ENCODE measurements at places on chromosomes 12 and 14.

GRCh38 chr12:65319688-65320200, 41.3 kb downstream of the MSRB3 start:
- DNase-seq: no peak

DNA sequence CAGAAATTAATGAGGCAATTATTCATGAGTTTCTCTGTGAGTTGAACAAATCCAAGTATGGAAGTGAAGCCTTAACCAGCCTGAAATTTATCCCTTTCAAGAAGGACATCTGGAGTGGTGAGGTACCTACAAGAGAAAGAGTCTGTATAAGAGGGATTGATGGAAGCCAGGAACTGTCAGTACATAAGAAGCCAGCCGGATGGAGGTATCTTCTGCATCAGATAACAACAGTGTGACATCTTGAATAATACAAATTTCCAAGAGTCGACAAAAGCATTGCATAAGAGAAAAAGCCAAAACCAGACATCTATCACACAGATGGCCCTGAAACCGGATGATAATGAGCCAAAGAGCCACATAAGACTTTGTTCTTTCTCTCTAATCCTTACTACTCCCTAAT, 781.2 kb downstream of the FLRT2 start:
- DNase-seq: no peak

GRCh38 chr14:21923820-21924219, 250.2 kb upstream of the OR4E1 start:
- DNase-seq: no peak

- peak; percentile 78 for DNase-seq
Observed at GRCh38 chr14:89954070-89955021, at the start of gene EFCAB11. Gene EFCAB11 (minus strand): TSS chr14:89954730. CDS start chr14:89954660, 70 bp downstream.

GRCh38 chr14:80059041-80059440, 152.3 kb downstream of the DIO2 start:
- no peak for DNase-seq

GRCh38 chr14:95695913-95696312, 9.7 kb downstream of the TCL1B start:
- DNase-seq: no peak

DNA sequence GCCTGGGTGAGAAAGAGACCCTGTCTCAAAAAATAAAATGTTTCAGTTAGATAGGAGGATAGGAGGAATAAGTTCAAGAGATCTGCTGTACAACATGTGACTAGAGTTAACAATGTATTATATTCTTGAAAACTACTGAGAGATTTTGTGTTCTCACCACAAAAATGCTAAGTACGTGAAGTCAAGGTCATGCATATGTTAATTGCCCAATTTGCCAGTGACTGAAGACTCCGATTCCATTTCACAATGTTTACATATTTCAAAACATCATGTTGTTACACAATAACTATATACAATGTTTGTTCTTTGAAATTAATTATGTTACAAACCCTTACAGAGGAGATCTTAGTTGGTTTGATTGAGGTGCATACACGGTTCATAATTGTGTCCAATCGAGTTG, 52.1 kb downstream of the SLC15A4 start:
- DNase-seq: no peak

DNA sequence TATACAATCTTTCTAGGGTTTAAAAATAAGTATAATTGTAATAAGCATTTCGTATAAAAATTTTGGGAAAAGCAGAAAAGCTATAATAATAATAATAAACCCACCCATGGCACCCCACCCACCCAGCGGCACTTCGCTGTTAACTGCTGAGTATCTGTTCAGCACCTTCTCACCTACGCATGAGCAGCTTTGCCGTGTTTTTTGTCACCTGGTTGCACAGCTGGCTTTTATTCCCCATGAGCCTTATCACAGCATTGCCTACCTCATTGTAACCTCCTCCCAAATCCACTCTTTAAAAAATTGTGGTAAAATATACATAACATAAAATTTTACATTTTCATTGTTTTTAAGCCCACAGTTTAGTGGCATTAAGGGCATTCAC, 34.7 kb downstream of the CYP46A1 start:
- no peak for DNase-seq

DNA sequence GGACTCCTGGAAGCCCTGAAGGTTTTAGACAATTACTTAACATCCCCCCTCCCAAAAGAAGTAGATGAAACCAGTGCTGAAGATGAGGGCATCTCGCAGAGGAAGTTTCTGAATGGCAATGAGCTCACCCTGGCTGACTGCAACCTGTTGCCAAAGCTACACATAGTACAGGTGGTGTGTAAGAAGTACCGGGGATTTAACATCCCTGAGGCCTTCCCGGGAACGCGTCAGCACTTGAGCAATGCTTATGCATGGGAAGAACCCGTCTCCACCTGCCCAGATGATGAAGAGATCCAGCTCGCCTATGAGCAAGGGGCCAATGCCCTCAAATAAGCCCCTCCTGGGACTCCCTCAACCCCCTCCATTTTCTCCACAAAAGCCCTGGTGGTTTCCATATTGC, 10.6 kb upstream of the SPPL3 start:
- no peak for DNase-seq

DNA sequence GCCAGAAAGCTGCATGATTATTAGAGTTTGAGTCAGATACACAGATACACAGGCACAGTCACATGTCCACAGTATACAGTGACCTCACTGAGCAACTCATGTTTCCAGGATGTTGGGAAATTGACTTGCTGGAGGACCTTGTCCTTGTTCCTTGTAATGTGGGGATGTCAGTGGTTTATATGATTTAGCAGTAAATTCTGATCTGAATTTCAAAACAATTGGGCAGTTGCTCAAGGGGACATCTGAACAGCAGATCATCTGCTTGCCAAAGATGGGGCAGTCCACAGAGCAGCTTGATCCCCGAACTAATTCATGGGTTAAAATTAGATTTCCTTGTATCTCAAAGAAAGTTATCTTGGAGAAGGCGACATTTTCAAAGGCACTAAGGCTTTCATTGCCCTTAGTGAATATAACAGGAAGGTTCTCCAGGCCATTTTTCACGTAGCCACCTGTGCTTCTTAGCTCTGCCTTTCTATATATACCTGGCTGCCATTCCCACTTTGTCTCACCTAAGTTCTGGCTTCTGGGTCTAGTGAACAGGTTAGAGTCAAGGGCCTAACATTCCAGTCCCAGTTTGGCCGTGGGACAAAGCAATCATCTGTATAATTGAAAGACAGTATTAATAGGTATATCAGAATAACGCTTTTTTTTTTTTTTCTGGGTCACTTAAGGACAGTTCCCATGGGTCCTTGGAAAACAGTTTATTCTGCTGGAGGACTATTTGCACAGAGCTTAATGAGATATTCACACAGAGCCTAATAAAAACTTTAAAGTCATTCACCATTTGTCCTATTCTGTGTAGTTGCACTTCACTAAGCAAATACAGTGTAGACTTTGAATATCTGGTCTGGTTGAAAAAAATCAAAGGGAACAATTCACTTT, 64.9 kb upstream of the STRN3 start:
- DNase-seq: no peak

DNA sequence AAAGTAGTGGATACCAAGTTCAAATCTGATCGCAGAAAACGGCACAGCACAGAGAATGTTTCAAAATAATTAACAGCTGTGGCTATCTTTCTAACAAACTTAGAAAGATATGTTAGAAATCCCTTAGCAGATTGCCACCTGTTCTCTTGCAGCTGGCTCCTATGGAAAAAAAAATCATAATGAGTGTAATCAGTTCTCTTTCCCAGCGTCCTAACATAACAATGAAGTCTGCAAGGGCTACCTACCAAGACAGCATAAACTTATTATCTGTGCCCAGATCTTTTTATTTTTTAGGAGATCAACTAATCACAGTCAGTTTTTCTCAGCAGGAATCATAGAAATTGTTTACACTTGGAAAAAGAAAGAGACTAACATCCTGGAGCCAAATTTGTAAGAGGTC, 358.6 kb upstream of the FOXG1 start:
- DNase-seq: no peak

DNA sequence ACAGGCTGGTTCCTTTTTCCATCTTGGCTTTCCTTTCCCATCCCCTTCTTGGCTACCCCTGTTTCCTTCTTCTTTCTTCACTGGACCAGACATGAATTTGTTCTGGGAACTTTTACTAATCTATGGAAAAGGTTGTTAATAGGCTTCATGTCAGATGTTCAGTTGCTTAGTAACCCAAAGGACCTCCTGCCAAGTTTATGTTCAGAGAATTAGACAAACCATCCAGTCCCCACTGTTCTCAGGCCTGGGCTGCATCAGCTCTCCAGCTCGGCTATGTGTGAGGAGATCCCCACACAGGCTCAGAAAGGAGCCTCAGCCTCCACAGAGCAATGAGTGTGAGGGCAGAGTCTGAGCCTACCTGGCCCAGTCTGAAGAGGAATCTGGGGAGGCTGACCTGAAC, 78.0 kb downstream of the AKAP6 start:
- no peak for DNase-seq

- DNase-seq: no peak
Observed at GRCh38 chr14:105193916-105194782, 13.0 kb upstream of the NUDT14 start.

DNA sequence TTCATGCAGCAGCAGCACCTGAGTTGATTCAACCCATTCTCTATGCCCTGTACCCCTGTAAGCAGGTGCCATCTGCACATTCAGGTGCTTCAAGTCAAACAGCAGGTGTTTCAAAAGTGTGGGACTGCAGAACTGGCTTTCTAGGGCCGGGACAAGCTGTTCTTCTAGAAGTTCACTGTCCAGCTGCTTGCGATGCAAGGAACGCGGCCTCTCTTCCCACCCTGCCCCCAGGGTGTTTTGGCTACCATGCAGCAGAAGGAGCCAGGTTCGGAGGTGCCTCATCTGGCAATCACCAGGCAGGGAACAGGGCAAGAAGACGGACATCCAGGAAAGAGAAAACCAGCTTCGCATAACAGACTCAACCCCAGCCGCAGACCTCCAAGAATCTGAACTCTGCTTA, 35.2 kb downstream of the TMEM132D start:
- no peak for DNase-seq

DNA sequence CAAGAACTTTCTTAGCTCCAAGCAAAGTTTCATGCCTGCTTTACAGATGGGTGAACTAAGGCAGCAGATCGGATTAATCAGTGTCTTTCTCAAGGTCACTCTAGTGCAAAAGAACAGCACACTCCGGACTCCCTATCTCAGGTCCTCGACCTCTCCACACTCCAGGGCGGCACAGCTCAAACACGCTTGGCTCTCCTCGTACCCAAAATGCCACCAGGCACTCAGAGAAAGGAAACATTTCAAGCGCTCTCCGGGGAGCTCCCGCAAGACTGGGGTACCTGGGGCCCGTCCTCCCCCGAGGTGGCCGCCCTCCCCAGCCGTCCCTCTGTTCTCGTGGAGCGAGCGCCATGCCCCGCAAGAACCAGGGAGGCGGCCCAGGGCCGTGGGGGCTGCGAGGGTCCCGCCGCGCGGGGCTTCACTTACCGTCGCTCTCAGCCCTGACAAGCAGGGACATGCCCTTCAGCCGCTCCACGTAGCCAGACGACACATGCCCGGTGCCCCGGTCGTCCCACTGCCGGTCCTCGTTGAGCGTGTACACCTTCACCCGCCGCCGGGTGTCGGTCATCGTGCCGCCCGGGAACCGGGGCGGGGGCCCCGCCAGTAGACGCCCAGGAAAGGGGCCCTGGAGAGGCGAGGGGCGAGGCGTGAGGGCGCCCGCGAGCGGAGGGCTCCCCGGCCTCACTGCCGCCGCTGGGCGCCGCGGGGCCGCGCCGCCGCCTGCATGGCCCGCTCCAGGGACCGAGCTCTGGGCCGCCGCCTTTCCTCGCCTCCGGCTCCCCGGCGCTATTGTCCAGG, 830 bp downstream of the PPP4R3A start:
- DNase-seq: peak; percentile 11

DNA sequence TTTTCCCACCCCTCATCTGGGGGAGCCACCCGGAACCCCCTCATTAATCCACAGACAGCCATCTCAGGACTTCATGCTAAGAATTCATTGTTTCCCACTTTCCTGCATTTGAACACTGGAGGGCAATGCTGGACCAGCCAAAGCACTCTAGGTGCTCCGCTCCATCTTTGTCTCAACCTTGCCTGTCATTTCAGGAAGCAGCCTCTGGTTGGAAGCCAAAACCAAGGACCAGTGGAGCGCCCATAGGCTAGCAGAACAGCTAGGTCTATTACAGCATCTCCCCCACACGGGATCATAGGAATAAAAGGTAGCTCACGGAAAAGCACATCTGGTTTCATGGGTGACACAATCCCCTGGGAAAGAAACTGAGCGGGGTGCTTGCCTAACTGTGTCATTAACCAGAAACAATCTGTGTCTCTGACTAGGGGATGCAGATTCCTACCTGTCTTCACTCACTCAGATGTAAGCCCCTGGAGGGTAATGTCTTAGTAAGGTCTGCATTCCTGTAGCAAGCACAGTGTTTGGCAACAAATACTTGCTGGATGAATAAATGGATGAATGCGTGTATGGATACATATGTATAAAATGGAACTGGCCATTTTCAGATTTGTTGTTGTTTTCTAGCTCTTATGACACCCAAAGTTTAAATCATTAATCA, 197.0 kb downstream of the DAD1 start:
- DNase-seq: no peak

- no peak for DNase-seq
Observed at GRCh38 chr12:2447861-2448260, 346.9 kb upstream of the FKBP4 start.

GRCh38 chr12:19209661-19210060, 80.1 kb downstream of the PLEKHA5 start:
- DNase-seq: no peak

- DNase-seq: no peak
Observed at GRCh38 chr12:94173660-94174265, 25.4 kb downstream of the PLXNC1 start.

DNA sequence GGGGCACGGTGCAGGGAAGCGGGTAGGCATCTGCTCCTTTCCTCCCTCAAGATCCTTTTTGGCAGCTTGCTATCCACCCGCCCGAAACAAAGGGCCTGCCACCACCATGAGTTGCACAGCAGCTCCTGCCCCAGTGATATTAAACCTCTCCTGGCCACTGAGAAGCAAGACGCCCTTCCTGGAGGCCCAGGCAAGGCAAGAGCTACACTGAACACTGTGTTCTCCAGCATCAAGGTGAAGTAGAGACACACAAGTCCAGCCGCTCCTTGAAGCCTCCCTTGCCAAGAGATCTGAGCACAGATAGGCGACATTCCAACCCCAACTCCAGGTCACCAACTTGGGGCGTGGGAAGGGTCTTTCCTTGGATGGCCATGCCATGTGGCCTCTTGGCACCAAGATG, 70.9 kb downstream of the ACTN1 start:
- no peak for DNase-seq

- DNase-seq: no peak
Observed at GRCh38 chr12:120402217-120402616, 33.3 kb upstream of the MSI1 start.

DNA sequence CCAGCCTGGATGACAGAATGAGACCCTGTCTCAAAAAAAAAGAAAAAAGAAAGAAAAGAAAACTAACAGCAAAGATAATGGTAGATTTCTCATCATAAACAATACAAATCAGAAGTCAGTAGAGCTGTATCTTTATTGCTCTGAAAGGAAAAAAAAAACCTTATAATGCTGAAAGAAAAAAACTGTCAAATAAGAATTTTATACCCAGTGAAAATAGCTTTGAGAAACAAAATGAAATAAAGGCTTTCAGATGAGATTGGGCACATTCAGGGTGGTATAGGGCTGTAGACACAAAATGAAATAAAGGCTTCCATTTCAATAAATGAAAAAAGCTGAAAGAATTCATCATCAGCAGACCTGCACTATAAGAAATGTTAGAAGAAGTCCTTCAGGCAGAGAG, 105.0 kb upstream of the FOXN3 start:
- DNase-seq: no peak
